CD4-positive, alpha-beta T cell (primary cell): ENCODE measurements at places on chromosomes 11 and 22.

- H3K27ac ChIP-seq = no peak overlapping the region
- no peak for DNase-seq
- no peaks in the 10 kb centered on the region for H3K4me1 ChIP-seq
- H3K36me3 ChIP-seq = no peaks in the 10 kb centered on the region
- H3K4me3 ChIP-seq = no peak overlapping the region
These were observed 50.7 kb upstream of the LIN7C start for GRCh38 chr11:27557226-27557625.

GRCh38 chr22:27258616-27259172 lies 542.9 kb downstream of the MN1 start:
- no peak for DNase-seq
- H3K4me3 ChIP-seq = no peak overlapping the region
- H3K27me3 ChIP-seq = peaks cover 3% of the 10 kb centered on the region
- no peaks in the 10 kb centered on the region for H3K36me3 ChIP-seq
- no peak overlapping the region for H3K27ac ChIP-seq

DNA sequence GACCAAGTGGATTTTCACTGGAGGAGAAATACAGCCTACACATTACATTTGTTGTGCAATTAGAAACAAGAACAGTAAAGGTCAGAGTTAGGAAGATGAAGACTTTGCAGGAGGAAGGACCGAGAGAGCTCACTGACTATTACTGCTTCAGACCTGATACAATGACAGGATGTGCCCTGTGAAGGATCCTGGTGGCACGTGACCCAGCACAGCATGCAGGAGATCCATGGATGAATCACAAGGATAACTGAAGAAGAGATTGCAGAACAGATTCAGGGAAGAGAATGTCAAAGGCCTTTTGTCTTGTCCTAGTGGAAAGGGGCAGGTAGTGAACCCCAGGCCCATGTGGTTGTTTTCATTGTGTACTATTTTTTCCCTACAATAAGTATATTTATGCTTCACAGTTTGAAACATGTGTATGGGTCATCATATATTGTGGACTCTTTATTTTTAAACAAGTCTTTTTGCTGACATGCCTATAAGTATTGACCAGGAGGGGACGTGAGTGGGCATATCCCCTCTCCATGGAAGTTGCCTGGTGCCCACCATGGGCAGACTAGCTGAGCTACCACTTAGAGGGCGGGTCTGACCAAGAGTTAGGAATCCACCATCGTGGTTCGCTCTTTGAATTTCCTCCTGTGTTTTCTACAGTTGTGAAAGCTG lies 44.3 kb downstream of the RASSF10 start:
- no peak for DNase-seq
- no peak overlapping the region for H3K27ac ChIP-seq
- peaks cover 4% of the 10 kb centered on the region for H3K4me1 ChIP-seq
- peaks cover 11% of the 10 kb centered on the region for H3K27me3 ChIP-seq
- no peaks in the 10 kb centered on the region for H3K36me3 ChIP-seq

DNA sequence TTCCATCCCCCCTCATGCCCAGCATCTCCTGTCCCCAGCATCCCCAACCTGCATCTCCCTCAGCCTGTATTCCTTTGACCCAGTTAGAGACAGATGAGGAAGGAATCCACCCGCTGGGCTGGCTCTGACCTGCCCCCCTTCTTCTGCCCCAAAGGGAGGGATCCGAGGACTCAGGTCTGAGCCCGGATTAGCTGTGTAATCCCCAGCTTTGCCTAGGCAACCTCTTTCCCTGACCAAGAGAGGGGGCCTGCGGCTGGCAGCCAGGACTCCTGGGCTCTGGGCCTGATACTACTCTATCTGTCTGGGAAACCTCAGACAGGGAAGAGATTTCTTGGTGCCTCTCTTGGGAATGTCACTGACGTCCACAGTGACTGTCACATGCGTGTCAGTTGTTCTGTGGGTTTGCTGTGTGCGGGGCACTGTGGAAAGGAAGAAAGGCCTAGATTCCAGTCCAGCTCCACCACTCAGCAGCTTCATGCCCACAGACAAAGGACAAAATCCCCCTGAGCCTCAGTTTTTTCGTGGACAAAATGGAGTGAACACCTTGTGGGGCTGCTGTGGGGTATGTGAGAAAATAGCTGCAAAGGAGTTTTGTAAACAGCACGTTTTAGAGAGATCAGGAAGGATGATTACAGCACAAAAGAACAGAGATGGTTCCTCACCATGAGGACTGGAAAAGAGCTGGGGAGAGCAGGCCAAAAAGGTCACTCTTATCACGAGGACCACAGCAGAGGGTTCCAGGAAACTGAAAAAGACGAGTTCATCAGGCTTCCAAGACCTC lies 1.3 kb upstream of the NDUFV1 start:
- no peak overlapping the region for H3K4me3 ChIP-seq
- no peak for DNase-seq
- peaks cover 22% of the 10 kb centered on the region for H3K36me3 ChIP-seq
- no peak overlapping the region for H3K27ac ChIP-seq
- peaks cover 23% of the 10 kb centered on the region for H3K4me1 ChIP-seq

GRCh38 chr11:33861386-33861785 lies 30.5 kb downstream of the LMO2 start:
- DNase-seq = no peak
- H3K27me3 ChIP-seq = peaks cover 24% of the 10 kb centered on the region
- no peak overlapping the region for H3K27ac ChIP-seq
- no peak overlapping the region for H3K4me3 ChIP-seq
- no peaks in the 10 kb centered on the region for H3K36me3 ChIP-seq

DNA sequence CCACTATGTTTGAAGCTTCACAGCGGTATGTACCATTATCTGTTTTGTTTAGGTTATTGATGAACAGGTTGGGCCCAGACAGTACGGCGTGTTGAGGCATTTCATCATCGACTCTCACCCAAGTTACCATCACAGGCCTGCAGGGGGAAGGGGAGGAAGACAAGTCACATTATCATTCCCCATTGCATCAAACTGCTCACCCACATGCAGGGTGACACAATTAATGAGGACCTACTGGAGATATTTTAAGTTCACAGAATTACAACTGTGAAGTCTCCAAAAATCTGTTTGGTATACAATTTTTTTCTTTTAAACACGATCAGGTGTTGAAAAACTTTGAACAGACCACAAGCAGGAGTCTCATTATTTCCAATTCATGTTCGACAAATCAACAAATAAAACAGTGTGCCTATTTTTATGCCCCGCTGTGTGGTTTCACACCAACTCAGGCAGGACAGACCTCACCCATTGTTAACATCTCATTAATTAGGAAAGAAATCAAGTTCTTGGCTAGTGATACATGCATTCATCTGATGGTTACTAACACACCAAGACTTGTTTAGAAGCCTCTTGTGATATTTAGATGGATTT lies 289.5 kb downstream of the CADM1 start:
- no peak for DNase-seq
- H3K4me1 ChIP-seq = no peaks in the 10 kb centered on the region
- no peak overlapping the region for H3K27ac ChIP-seq
- H3K36me3 ChIP-seq = no peaks in the 10 kb centered on the region
- no peak overlapping the region for H3K4me3 ChIP-seq

- H3K4me1 ChIP-seq = no peaks in the 10 kb centered on the region
- H3K27ac ChIP-seq = no peak overlapping the region
- DNase-seq = no peak
- no peak overlapping the region for H3K4me3 ChIP-seq
- H3K27me3 ChIP-seq = peaks cover 3% of the 10 kb centered on the region
These were observed 78.7 kb downstream of the COMMD9 start for GRCh38 chr11:36210529-36210928.

DNA sequence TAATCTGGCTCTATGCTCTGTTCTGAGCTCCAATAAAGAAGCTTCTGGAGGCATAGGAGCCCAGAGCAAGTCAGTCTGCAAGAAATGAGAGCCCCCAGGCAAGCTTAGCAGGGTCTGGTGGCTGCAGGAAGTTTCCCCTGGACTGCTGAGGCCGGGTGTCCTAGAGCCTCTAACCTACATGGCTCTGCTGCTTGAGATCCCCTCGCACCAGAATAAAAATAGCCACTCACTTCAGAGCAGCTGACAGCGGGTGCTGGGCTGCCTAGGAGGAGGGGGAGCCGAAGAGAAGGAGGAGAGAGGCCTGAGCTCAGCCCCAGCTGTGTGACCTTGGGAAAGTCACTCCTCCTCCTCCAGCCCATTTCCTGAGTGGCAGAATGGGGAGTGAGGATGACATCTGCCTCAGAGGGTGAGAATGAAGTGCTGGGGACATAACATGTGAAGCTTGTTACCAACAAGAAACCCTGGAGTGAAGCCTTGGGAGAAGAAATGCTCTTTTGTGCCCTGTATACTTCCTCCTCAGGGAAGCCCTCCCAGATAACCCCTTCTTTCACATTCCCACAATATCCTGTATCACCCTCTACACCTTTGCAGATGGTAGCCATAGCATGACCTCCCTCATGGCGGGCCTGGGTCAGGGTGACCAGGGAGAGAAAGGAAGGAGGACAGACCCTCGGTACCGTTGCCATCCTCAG lies 3.6 kb upstream of the INPP5J start:
- H3K27me3 ChIP-seq = no peaks in the 10 kb centered on the region
- H3K4me3 ChIP-seq = no peak overlapping the region
- DNase-seq = no peak
- no peaks in the 10 kb centered on the region for H3K36me3 ChIP-seq

DNA sequence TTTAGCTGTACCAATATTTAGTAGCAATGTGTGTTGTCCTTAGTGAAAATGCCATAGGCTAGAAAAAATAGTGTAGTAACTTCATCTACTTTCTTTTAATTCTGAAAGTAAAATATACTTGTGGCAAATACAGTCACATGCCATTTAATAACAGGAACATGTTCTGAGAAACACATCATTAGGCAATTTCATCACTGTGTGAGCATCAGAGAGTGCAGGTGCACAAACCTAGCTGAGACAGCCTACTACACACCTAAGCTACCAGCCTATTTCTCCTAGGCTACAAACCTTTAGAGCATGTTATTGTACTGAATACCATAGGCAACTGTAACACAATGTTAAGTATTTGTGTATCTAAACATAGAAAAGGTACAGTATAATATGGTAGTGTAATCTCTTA lies 127.0 kb upstream of the PITPNB start:
- H3K4me3 ChIP-seq = no peak overlapping the region
- no peaks in the 10 kb centered on the region for H3K36me3 ChIP-seq
- no peaks in the 10 kb centered on the region for H3K27me3 ChIP-seq
- no peak for DNase-seq
- H3K4me1 ChIP-seq = no peaks in the 10 kb centered on the region

- H3K27ac ChIP-seq = no peak overlapping the region
- H3K4me1 ChIP-seq = no peaks in the 10 kb centered on the region
- H3K36me3 ChIP-seq = no peaks in the 10 kb centered on the region
- no peak for DNase-seq
These were observed 121.5 kb downstream of the ATG16L2 start for GRCh38 chr11:72935700-72936099.

- H3K4me3 ChIP-seq = no peak overlapping the region
- no peaks in the 10 kb centered on the region for H3K4me1 ChIP-seq
- DNase-seq = no peak
- no peaks in the 10 kb centered on the region for H3K36me3 ChIP-seq
These were observed 25.6 kb upstream of the TENM4 start for GRCh38 chr11:79466411-79466810.

DNA sequence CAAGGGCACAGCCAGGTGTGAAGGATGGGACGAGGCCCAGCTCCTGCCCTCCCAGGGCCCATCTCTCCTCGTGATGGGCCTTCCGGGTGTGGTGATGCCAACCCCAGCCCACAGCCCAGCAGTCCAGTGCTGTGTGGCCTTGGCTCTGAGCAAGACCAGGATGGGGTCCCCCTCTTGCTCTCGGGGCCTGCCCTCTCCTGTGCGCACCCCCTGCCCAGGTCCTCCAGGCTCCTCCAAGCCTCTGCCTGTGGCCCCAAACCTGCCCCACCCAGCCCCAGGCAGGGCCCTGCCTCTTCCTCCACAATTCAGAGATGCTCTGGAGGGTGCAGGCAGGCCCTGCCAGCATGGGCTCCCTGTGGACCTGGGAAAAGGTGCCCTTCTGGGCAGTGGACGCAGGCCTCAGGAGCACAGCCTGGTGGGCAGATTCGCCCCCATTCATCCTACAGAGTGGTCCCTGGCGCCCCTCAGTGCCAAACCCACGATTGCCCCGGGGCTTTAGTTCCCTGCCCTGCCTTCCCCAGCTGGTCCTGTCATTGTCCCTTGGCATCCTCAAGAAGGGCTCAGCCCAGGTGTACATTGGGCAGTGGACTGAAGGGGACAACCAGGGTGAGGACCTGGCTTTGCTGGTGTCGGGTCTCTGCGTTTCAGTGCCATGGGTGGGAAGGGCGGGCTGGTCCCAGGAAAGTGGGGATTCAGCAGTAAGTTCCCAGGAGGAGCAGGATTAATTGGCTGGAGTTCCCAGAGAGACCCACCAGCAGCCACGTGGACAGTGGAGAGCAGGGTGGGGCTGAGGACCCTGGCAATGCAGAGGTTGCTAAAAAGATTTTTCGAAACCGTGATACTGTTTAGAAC lies 19.8 kb downstream of the EIF1AD start:
- no peak for DNase-seq
- H3K27ac ChIP-seq = no peak overlapping the region
- no peaks in the 10 kb centered on the region for H3K4me1 ChIP-seq

- no peaks in the 10 kb centered on the region for H3K4me1 ChIP-seq
- H3K36me3 ChIP-seq = no peaks in the 10 kb centered on the region
- H3K27ac ChIP-seq = no peak overlapping the region
These were observed 138.5 kb upstream of the NCAM1 start for GRCh38 chr11:112822478-112823274.

DNA sequence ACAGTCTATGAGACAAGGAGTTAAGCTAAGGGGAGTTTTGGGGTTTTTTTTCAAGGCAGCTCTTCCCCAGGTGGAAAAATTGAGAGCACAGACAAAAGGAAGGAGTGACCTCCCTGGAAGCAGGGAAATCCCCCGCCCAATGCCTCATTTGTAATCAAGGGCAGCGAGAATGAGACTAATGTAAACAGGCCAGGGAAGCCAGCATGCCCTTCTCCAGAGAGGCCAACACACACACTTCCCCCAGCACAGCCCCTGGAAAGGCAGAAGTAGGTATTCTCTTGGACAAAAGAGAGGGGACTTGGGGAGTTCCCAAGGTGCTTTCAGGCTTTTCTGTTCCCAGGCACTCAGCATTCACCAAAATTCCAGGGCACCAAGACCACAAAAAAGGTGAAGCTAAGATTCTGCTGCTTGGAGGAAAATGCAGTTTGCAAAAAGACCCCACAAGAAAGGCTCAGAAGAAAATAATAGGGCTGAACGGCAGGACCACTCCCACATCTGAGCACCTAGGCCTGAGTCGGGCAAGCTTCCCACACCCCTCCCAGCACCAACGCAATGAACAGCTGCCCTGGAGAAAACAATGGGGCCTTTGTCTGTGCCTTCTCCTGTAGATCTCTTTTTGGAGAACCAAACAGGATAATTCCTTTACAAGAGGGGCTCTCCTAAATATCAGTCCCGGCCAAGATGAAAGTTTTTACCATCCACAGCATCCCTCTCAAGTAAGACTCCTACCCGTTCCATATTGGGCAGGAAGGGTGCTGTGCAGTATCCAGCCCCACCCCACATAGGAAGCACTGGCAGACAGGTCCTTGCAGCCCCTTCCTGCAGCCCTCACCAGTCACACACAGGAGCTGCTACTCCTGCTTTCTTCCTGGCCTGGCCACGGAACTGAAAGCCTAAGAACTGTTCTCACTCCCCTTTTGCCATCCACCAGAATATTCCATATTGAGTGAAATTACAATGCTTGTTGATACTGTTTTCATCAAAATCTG lies 70.7 kb upstream of the AKIP1 start:
- no peak overlapping the region for H3K27ac ChIP-seq
- no peak for DNase-seq
- H3K27me3 ChIP-seq = no peaks in the 10 kb centered on the region
